ENCODE measurements at places on chromosomes 1 and 21.

DNA sequence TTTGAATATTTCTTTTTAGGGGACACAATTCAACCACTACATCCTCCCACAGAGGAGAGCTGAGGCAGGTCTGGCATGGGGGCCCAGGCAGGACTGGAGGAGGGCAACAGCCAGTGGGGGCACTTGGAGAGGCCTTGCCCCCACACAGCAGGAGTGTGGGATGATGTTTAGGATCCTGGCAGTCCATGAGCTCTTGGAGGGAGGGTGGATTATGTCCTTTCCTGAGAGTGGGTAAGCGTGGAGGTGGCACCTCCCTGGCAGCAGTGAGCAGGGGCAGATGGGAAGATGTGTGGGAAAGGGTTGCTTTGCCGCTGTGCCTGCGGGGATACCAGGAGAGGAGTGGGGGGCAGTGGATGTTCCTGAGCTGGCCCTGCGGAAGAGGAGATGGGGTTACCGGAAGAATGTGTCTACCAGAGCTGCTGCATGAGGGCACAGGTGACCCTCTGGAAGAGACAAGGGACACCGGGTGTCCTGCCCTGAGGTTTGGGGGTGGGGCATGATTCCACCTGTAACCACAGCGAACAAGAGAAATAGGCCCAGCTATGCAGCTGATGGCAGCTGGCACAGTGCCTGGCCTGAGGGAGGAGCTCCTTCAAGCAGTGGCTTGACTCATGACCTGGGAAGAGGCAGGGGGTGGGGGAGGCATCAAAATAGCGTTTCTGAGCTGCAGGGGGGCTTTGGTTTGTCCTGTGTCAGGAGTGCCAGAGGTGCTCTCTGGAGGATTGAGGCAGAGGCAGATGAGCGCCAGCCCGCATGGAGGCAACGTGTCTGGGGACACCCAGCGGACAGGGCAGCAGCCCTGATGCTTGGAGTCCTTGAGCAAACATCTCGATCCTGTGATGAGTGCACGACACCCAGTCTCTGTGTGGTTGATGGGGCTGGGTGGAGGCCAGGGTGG, 123.9 kb upstream of the TMPRSS2 start:
- DNase-seq = peak; percentile 71

DNA sequence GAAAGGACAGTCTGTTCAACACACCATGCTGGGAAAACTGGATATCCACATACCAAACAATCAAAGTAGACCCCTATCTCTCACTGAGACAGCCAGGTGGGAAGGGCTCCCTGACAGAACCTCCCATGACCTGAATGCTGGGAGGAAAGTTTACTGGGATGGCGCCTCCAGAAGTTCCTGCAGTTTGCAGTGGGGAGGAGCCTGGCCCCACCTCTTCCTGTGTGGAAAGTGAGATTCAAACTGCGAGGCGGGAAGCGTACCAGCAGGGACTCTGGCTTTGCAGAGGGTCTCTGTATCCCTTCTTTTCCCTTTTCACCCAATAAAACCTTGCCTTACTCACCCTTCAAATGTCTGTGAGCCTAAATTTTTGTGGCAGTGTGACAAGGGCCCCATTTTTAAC, 190.7 kb downstream of the HHIPL2 start:
- no peak for DNase-seq

GRCh38 chr1:12468323-12468722, 149.7 kb downstream of the DHRS3 start:
- no peak for DNase-seq

DNA sequence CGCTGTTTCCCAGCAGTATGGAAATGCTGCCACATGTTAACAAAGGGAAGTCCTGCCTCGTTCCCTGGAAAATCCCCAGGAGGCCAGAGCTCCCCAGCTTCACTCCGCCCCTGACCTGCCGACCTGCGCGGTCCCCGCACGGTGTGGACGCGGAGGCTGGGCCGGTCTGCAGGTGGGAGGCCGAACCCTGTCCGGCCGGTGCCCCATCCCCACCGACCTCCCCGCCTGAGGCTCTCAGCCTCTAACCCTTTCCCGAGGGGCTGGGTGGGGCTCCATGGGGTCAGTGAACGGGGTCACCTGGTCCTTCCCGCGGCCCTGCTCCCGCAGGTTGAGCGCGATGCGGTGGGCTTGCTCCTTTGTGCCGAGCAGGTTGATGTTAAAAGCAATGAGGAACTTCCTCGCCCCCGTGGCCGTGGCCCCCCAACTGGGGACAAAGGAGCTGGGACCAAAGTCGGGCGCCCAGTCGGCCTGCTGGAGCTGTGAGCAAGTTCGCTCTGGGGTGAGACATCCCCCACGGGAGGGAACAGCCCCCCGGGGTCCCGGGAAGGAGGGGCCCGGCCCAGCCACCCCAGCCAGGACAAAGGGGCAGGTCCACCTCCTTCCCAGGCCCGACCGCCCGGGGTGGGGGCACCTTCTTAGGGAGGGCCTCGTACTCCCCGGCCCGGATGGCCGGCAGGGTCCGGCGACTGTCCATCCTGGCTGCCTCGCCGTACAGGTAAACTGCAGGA, 4.0 kb downstream of the FTCD start:
- no peak for DNase-seq

DNA sequence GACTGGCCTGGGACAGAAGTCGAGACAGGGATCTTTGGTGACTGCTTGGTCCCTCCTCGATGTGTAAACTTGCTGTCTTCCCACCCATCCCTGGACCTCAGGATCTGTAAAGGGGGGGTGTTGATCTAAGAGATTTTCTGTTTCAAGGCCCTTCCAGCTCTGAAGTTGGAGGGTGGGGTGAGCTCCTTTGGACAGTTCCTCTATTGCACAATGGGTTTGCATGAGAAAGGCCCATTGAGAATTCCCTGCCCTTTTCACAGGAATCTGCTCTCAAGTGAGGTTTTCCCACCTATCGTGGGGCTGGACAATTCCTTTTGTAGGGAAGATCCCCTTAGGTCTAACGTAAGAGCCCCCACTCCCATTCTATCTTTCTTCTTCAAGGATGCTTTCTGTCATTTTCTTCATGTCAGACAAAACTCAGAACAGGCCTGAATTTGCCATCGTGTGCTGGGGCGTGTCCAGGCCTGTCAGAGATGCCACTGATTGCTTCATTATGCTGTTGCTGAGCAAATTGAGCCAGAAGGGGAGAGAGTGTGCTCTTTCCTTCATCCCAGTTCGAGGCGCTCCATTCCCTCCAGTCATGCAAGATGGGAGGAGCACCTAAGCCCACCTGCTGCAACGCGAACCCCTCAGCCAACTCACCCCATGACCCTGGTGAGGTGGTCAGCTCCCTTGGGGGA, 149.9 kb upstream of the IGSF21 start:
- no peak for DNase-seq

- no peak for DNase-seq
Measured at GRCh38 chr21:43355266-43355924, 71.5 kb downstream of the SIK1 start.

DNA sequence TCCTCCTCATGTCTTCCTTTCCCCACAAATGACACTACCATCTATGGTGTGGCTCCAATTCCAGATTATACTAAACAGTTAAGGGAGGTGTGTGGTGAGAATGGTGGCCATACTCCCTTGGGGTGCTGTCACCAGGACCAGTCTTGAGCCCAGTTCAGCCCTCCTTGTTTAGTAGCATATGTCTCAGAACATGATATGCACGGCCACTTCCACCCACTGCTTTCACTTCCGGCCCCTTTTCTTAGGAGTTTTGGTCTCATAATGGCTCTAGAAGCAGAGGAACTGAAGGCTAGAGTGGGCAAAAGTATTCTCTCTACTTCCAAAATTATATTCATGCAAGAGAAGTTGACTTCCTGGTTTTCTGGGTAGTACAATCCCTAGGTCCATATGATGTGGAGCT, 45.3 kb upstream of the CACNA1E start:
- DNase-seq = no peak

- peak; percentile 24 for DNase-seq
Measured at GRCh38 chr1:196403803-196404690, 204.2 kb downstream of the KCNT2 start.

DNA sequence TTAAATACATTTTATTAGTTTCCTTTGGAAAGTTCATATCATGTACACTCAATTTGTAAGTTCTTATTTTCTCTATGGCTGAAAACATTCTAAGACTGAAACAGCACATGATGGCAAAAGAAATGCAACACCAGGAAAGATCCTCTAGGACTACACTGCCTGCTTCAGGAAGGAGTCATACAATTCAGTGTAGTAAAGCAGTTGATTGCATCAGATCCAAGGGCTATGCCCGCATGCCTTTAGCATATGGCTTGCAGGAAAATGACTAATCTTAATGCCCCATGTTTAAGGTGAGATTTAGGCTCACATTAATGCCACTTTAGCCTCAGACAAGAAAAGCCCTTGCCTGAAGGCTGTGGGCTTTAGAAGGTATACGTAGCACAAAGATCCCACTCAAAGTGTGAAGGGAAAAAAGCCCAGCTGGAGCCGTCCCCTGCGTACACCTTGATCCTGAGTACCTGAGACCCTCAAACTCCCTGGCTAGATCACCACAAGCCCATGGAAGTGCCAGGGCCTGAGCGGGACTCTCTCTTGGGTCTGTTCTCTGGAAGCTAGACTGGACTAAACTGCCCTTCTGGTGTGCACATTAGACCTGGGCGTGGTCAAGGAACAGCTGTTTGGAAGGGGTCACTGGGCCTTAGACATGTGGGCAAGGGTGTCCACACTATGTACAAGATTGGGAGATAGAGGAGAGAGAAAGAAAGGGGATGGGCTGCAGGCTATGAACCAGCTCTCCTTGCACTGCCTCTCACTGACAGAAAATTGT, 52.9 kb downstream of the ESRRG start:
- DNase-seq = peak; percentile 2

- peak; percentile 20 for DNase-seq
Measured at GRCh38 chr1:177928194-177928593, 41.7 kb downstream of the SEC16B start.
